ENCODE measurements at places on chromosomes 3 and 15.
A peak's percentile ranks its signal among the peaks of the same experiment; 100 is the strongest.

GRCh38 chr15:82875411-82876003 lies 66.1 kb downstream of the WHAMM start:
- no peak for DNase-seq

DNA sequence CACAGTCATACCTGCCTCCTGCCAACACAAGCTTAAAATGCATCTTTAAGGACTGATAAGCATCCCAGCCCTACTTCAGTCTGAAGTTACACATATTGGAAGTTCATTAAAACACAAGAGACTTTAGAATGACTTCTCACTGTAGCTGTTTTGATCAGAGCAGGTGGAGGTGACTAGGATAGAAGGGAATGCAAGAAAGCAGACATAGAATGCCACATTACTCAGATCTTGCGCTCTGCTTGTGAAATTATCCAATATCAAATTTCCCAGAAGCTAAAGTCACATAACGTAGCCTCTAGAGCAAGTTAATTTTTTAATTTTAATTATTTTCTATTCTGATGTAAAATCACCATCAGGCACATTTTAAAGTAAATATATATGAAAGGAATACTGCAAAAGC lies 306.5 kb downstream of the PLOD2 start:
- DNase-seq = no peak

DNA sequence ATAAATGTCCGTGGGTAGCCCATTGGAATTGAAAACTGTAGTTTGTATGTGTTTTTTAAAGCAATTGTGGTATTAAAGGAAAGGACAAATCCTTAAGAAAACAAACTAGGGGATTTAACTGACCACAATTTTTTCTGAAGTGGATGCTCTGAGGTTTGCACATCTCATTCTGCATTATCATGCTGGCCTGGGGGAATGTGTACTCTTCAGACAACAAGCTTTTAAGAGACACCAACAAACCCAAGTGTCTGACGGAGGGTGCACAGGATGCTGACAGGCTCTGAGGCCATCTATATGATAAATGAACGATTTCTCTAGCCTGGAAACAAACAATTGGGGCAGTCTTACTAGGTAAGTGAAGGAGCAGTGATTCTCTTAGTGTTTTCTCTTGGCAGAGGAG lies 9.1 kb downstream of the LINS1 start:
- no peak for DNase-seq

GRCh38 chr15:47718497-47719437 lies 1.5 kb downstream of the SEMA6D start:
- no peak for DNase-seq

DNA sequence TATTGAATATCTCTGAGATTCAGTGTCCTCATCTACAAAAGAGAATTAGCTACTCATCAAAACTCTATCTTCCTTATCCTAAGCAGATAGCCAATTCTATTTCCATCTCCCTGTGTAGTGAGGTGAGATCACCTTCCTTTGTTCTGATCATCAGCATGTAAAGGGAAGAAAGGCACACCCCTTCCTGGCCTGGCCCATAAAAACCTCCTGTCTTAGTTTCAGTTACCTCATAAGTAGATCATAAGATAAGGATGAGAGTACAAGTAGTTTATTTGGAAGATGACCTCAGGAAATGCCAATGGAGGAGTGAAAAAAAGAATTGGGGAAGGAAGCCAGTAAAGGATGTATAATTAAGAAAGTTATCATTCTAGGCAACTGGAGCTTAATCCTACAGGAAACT lies 114.5 kb upstream of the GADL1 start:
- DNase-seq = no peak

DNA sequence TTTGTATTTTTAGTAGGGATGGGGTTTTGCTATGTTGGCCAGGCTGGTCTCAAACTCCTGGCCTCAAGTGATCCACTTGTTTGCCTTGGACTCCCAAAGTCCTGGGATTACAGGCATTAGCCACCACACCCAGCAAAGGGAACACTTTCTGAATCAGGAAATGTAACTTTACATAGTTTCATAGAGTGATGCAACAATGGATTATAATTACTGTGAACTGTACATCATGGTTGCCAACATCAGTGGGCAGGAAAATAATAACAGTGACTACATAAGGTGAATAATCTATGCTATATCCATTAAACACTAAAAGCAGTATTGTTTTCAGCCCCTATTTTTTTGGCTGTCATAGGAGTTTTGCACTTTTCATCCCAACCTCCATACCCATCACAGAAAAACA lies 5.0 kb upstream of the KPNA1 start:
- DNase-seq = no peak

DNA sequence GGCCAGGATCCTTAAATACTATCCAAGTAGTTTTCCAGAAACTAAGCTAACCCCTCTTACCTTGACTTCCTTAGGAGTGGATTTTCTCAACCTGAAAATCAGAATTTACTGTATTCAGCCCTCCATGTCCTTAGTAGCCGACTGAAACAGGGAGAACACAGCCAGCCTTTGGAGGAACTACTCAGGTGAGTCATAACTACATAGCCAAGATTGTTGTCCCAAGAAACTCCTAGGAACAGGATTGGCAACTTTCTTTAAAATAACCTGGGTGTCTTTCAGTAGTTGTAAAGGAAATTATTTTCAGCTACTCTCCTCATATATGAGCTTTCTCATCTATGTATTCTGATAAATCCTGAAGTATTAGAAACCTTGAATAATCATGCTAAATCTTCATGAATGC lies 22.3 kb downstream of the FANCD2OS start:
- DNase-seq = no peak

DNA sequence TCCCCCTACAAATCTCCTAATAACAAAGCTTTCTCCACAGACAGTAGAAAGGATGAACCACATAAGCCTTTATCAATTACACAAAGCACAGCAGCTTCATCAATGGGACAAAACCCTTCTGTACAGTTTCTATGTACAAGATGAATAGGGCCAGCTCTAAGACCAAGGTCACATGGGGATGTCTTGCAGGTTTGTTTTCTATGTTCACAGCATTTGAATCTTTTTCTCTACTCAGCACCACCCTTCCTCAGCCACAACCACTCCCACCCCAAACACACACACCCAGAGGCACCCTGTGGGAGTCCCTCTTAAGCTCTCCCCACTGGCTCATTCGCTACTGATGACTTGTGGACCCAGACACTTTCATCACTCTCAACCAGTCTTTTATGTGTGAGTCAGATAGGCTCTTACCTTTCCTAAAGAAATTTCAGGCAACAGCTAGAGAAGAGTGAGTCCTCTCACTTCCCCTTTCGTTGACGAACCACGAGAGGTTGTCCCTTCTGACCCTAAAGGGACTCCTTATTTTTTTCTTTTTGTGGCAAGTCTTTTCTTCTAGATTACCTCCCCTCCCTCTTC lies 57.9 kb downstream of the ARHGAP31 start:
- peak; percentile 9 for DNase-seq

DNA sequence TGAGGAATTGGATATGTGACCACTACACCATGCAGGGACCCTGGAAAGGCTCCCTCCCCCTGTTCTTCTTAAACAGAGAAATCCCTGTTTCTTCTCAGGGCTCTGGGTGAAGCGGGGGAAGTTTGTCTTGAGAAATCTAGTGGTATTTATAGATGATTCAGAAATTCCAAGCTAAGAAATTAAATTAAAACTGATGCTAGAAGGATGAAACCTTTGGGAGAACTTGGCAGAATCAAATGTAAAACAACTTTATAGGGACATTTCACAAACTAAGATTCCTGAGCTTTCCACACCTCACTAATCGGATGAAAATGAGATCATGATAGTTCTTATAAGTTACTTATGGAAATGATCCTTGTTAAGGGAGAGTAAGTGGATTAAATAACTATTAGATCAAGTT lies 54.2 kb downstream of the FBXL2 start:
- no peak for DNase-seq

DNA sequence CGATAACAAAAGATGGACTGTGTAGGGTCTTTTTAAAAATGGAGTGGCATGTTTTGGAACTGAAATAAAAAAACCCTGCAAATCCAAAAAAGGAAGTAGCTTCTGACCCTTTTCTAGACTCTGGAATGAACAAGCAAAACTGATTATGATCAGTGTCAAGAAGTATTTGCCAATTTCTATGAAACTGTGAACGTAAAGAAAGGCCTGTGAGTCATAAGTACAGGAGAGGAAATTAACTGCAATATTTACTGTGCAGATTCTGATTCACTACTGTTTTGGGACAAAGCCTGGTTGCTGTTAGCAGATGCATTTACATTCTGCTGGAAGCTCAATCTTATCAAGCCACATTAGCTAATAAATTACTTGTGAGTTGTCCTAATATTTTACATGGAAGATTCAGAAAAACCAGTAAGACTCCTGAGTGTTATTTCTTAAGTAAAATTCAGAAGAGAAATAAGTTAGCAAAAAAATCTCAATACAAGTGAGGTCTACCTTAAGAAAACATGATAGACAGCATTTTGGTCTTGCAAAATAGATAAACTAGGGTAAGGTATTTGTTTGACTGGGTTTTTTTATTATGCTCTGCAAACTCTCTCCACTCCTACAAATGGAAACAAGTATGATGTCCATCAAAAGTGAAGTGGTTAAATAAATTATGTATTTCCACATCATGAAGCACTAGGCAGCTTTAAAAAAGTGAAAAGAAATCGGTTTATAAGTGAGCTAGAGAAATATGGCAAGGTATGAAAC lies 90.2 kb upstream of the LMOD3 start:
- DNase-seq = no peak

DNA sequence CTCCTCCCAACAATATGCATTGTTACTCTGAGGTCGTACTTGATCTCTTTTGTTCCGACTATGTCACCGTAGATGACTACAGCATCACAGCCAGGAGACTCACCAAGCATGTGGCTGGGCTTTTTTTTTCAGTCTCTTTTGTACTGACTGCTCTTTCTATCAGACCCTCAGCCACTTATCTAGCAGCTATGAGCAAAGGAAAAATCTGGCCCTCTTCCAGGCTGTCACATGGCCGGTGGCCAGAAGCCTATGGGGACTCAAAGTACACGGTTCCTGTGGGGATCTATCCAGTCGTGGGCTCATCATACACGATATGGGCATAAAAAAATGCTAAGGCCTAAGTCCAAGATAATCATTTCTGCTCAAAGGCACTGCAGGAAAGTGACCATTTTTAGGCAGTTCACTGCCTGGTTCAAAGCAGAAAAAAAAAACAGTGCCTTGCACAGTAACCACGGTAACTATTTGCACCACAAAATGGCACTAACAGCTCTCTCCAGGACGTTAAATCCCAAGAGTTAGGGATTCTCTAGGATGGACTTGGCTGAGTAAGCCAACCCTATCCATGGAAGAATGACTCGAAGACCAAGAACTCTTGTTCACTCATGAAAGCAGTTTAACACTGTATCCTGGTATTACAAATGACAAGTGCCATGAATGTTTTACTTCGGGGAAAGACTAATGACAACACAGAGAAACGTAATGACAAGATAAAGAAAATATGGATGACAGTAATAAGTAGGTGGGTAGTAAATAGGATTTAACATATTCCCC lies 50.3 kb downstream of the SHQ1 start:
- no peak for DNase-seq

DNA sequence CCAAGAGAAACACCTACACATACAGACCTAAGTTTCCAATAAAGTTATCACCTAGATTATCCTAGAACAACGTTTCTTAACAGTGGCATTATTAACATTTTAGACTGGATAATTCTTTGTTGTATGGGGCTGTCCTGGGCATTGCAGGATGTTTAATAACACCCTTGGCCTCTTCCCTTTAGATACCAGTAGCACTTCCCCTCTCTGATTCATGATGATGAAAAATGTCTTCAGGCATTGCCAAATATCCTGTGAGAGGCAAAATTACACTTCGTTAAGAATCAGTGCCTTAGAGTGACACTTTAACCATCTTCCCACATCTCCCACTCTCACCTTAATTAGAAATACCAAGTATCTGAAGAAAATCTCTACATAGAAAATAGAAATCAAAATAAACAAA lies 352.6 kb downstream of the CGGBP1 start:
- DNase-seq = no peak

GRCh38 chr15:62985768-62986167 lies 56.8 kb upstream of the TPM1 start:
- no peak for DNase-seq

GRCh38 chr3:183895296-183895695 lies 10.6 kb upstream of the PARL start:
- peak; percentile 52 for DNase-seq

- DNase-seq = no peak
Measured at GRCh38 chr3:101279162-101279561, 41.2 kb downstream of the IMPG2 start.

Measured in bone marrow (tissue), 2 donors.